ENCODE measurements at places on chromosomes 13 and 19.

- no peak for DNase-seq
Measured at GRCh38 chr19:52749780-52750179, 14.9 kb upstream of the ZNF611 start.

- no peak for DNase-seq
Measured at GRCh38 chr13:66640231-66640630, 589.9 kb downstream of the PCDH9 start.

DNA sequence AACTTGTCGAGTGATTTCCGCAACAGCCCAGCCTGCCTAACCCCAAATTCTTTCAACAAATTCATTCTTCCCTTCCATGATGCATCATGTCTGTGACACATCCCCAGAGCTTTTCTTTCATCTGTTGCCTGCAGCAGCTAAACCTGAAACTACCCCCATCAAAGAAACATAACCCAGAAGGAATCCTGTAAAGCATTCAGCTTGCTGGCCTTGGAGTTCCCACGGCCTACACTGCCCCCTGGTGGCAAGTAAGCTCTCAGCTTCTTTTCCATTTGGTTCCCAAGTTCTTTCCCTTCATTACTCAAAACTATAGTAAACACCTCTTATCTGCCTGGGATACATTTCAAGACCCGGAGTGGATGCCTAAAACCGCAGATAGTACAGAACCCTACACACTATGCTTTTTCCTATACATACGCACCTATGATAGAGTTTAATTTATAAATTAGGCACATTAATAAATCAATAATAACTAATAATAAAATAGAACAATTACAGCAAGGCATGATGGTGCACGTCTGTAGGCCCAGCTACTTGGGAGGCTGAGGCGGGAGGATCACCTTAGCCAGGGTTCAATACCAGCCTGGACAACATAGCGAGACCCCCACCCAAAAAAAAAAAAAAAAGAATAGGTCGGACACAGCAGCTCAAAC lies 7.4 kb downstream of the ETHE1 start:
- DNase-seq, result peak; percentile 52

GRCh38 chr13:110552767-110553166 lies 8.8 kb downstream of the RAB20 start:
- no peak for DNase-seq

- no peak for DNase-seq
Measured at GRCh38 chr13:94568443-94568842, 27.5 kb downstream of the TGDS start.

DNA sequence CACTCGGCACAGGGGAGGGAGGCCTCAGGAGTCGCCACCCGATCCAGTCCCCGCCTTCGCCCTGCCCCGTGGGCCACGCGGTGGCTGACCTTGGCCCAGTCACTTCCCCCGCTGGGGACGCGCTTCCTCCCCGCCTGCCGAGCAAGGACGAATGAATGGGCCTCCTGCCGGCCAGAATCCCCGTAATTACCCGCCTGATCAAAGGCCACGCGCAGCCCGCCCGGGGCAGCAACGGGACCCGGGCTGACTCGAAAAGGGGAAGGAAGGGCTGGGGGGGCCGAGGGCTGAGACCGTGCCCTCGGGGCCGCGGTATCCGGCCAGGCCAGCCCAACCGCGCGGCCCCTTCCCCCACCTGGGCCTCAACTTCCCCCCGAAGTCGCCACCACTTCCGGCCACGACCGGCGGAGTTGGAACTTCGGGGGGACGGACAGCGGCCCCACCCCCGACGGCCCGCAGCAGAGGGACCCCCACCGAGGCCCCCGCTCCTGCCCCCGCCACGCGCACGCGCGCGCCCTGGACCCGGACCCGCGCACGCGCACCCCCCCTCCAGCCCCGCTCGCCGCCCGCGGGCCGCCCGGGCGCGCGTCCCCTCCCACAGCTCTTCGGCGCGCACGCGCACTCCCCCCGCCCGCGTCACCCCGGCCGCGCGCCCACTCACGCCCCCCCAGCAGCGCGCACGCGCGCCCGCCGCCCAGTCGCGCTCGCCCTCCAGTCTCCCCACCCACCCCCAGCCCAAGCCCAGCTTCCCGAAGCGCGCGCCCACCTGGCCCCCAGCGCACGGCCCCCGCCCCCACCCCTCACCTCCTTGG lies 520 bp downstream of the ZNF787 start:
- no peak for DNase-seq

GRCh38 chr13:52899206-52899605 lies 50.8 kb upstream of the PCDH8 start:
- no peak for DNase-seq

- no peak for DNase-seq
Measured at GRCh38 chr13:90995001-90995400, 352.5 kb upstream of the MIR17HG start.

DNA sequence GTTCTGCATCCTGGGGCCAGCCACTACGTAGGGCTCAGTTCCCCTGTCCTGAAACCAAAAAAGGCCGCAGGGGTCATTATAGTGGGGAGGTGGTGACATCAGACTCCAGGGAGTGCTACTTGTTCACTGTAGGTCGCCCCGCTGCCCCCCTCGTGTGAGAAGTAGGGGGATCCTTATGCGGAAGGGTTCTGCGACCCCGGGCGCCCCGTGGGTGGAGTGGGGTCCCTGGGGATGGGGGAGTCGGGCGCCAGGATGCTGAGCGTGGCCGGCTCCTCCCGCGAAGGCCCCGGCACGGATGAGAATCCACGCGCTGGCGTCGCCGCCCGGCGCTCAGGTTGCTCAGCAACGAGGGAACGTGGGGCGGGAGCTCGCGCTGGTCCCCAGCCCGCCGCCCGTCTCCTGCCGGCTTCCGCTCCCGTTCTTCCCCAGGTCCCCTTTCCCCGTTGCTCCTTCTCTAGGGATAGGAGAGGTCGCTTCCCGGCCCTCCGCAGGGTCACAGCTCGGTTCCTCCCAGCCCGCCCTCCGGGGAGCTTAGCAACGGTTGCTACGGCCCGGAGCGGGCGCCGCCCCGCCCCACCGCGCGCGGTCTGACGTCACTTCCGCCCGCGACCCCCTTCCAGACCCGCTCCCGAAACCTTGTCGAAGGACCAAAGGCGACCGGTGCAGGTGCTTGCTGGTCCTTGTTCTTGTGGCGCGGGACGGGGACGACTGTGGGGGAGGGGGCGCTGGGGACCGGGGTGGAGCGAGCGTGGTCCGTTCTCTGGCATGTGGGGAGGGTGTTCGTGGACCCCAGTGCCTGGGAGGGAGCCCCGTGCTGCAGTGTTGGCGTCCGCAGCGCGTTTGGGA lies at the start of gene NAT14:
Gene NAT14 (plus strand): TSS at position 596 of the 846 bp plus-strand sequence. CDS start 521 bp downstream, outside the sequence.
- no peak for DNase-seq

DNA sequence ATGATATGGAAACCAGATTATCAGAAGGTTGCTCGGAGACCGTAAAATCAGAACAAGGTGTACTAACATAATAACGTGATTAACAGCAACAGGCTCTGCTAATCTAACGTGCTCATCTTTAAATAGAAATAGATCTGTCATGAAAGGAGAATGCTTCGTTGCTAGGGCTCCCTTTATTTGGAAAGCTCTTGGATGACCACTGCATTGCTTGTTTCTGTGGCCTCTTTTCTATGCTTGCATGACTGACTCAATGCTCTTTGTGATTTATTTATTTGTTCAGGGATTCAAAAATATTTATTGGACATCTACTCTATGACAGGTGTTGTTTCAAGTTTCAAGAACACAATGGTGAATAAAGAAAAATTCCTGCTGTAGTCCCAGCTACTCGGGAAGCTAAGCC lies 22.3 kb upstream of the ZDHHC20 start:
- no peak for DNase-seq

- DNase-seq, result no peak
Measured at GRCh38 chr13:100954430-100955305, 280.1 kb upstream of the TMTC4 start.

- no peak for DNase-seq
Measured at GRCh38 chr13:51167393-51168191, 54.6 kb upstream of the FAM124A start.

- no peak for DNase-seq
Measured at GRCh38 chr13:21071924-21072323, 10.5 kb upstream of the LATS2 start.

GRCh38 chr13:94662274-94662945 lies 49.9 kb downstream of the SOX21 start:
- DNase-seq, result no peak

GRCh38 chr13:112124141-112124540 lies 57.2 kb downstream of the SOX1 start:
- no peak for DNase-seq

DNA sequence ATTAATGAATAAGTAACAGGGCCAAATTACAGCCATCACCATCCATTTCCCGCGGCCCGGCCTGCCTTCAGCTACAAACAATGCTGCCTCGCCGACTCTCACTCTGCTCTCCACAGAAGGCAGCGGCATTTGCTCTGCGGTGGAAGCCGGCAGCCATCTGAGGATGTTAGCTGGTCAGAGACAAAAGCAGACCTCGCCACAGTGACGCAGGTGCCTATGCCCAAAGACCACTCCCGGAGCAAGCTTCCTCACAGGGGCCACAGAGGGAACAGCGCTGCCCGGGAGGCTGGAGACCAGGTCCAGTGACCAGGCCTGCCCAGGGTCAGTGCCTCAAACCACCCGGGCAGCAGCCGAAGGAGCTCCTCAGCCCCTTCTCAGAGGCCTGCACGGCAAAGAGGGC lies 16.4 kb downstream of the PEPD start:
- DNase-seq, result no peak

GRCh38 chr13:32902874-32903273 lies 113.3 kb upstream of the KL start:
- DNase-seq, result no peak

GRCh38 chr13:27853335-27853734 lies 61.1 kb downstream of the GSX1 start:
- DNase-seq, result no peak

GRCh38 chr13:27632648-27633047 lies 11.0 kb downstream of the POLR1D start:
- no peak for DNase-seq

- no peak for DNase-seq
Measured at GRCh38 chr19:7900401-7900870, 3.2 kb upstream of the MAP2K7 start.

DNA sequence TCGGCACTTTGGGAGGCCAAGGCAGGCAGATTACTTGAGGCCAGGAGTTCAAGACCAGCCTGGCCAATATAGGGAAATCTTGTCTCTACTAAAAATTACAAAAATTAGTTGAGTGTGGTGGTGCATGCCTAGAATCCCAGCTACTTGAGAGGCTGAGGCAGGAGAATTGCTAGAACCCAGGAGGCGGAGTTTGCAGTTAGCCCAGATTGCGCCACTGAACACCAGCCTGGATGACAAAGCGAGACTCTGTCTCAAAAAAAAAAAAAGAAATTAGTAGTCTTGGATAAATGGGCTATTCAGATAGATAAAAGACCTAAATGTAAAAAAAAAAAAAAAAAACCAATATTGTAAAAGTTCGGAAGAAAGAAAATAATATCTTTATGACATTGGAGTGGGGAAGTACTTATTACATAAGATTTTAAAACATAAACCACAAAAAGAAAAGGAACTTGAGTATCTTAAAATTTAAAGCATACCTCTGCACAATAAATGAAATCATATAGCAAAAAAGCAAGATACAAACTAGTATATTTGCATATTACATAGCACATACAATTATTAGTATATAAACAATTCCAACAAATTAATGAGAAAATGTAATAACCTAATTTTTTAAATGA lies 26.7 kb upstream of the RNASEH2B start:
- DNase-seq, result no peak

GRCh38 chr13:50700664-50701305 lies 142.7 kb downstream of the DLEU7 start:
- no peak for DNase-seq

GRCh38 chr13:29865934-29866333 lies 15.5 kb upstream of the UBL3 start:
- no peak for DNase-seq

DNA sequence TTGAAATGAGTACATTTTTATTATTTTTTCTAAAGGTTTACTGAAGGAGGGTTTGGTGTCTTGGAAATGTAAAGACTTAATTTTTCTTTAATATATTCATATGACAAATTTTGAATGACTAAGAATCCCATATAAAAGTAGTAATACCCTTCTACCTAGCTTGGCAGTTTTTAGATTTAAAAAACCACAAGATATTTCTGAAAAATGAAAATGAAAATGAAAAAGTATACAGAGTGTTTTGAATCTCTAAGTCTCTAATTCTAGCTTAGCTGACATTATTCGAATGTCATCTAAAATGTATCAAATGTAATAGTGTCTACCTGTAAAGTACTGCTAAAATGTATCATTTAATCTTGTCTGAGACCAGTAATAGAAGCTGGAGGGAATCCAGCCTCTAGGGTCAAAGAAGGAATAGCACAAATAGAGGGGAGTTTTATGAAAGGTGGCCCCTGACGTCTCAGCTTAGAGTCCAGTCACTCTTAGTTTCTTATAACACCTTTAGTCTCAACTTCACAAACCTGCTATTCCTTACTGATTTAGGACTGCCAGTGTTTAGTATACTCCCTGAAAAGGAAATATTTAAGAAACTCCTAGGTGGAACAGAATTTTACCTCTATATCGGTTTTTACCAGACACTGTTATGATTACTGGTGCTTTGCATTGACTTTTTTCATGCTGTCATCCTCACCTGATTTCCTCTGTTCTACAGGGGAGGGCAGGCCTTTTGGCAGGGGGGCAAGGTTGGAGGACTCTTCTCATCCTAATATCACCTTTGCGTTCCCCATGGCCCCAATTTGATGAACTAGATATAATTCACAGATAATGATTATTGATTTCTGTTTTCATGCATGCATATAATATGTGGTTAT lies 16.2 kb upstream of the MIR17HG start:
- no peak for DNase-seq

DNA sequence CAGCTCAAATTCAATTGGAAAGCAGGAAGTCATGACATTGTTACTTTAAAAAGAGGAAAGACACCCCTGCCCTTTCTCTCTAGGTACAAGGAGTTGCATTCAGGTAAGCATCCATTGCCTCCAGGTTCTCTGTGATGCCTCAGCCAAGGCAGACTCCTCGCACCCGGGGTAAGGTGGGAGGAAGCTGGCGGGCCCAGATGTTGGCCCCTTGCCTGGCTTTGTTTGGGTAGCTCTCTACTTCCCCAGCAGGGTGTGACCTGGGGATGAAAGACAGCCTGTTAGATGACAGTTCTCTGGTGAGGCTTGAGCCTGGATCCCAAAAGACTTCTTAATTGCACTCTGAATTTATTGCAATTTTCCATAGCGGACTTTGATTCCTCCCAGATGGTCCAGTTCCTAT lies 25.6 kb downstream of the SHISA2 start:
- no peak for DNase-seq

DNA sequence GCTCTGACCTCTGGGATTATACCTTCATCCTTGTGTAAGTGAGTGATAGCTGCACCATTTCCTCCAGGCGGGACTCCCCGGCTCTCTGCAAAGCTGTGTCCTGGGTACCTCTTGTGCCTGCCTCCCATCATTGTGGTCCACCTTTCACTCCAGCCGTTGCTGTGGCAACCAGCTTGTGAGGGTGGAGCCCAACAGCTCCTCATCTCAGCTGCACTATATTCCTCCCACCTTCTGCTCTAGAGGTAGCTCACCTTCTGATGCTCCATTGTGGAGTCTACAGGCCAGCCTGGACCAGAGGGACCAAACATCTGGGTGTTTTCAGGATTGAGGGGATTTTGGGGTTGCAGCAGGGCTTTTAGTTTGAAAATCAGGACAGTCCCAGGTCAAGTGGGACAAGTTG lies 708.2 kb downstream of the UQCRFS1 start:
- no peak for DNase-seq

- no peak for DNase-seq
Measured at GRCh38 chr19:10431943-10432735, 11.8 kb downstream of the PDE4A start.

- DNase-seq, result no peak
Measured at GRCh38 chr19:56687031-56687430, 15.5 kb upstream of the ZNF835 start.

Data from SK-N-MC (cell line).